ENCODE measurements at places on chromosomes 16 and 17.

- no peak for DNase-seq
These were observed 3.9 kb downstream of the IGFBP4 start for GRCh38 chr17:40447148-40447644.

DNA sequence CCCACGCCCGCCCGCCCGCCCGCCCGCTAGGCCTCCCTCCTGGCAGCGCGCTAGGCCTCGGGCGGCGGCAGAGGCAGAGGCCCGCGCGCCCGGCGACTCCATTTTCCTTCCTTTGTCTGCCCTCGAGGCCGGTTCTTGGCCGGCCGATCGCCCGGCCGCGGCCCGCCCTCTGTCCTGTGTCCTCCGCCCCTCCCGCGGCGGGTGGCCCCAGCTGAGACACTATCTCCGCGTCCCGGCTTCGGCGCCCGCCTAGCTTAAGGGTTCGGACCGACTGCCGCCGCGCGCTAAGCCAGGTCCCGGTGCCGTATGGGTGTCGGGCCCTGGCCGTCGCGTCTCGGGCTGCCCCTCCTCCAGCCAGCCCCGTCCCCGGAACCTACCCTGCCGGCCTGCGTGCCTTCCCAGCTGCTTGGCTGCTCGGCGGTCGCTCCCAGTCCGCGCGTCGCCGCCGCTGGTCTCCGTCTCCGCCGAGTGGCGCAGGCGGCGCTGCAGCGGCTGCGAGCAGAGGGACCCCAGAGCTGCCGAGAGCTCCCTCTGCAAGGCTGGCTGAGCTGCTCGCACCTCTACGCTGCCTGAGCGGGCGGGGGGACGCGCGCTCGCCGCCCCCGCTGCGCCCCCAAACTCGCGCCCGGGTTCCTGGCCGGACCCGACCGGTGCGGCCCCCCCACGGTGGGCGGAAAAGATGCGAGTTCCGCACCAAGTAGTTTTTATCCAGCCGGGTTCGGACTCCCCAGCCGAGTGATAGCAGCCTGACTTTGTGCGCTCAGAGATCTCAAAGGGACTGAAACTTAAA, 787 bp downstream of the CTCF start:
- DNase-seq, result peak; percentile 79

- DNase-seq, result no peak
These were observed 52.5 kb upstream of the ALDH3A1 start for GRCh38 chr17:19800571-19800970.

DNA sequence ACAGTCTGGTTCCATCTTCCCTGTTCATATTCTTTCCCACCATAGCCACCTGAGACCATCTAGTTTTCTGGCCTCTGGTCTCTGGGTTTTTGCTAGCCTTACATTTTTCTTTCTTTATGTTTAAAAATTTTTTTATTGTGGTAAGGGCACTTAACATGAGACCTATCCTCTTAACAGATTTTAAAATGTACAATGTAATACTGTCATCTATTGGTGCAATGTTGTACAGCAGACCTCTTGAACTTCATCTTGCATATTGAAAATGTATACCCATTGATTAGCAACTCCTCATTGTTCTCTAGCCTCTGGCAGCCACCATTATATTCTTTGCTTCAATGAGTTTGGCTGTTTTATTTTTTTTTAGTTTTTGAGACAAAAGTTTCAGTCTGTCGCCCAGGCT, 39.2 kb downstream of the ITGAM start:
- no peak for DNase-seq

- DNase-seq, result no peak
These were observed 43.5 kb downstream of the SCPEP1 start for GRCh38 chr17:57021226-57021940.

- no peak for DNase-seq
These were observed 13.3 kb upstream of the MARCHF10 start for GRCh38 chr17:62821189-62822079.

DNA sequence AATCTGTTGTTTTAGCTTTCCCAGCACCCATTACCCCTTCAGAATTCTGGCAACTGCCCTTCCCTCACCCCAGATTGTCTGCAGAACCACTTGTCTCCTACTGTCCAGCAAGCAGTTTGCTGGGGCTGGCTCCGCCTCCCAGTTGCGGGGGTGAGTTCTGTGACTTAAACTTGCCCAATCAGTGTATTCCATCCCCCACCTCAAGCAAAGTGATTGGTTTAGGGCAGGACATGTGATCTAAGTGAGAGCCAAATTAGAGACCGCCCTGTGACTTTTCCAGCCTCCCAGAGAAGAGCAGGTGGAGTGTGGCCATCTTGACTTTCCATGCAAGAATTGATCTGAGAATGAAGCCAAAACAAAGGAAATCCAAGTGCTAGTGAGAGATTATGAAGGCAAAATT, 22.7 kb upstream of the SRCIN1 start:
- no peak for DNase-seq

DNA sequence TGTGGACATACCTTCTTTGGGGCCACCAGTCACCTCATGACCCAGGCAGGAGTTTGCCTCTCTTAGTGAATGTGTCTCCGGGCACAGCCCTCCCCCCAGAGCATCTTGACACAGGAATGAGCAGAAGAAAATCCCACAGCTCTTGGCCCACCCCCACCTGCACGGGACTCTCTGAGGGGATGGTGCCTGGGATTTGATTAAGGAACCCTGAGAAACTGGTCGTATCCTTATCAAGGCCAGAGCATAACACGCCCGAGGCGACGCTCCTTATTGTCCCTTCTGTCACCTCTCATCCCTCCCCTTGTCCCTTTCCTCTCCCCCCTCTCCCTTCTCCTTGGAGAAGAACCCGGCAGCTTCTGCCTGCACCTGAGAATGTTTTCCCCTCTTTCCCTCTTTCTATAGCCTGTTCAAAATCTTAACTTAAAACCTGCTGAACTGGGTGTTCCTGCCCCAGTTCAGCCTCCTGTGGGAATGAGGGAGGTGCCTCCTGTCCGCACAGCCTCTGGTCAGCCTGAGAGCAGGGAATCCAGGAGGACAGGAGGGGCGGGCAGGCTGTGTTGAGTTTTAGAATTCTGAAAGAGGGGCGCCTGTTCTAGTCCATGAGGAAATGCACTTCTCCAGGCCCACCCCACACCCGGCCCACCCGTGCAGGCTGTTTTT, 140.7 kb upstream of the PLCG2 start:
- no peak for DNase-seq

DNA sequence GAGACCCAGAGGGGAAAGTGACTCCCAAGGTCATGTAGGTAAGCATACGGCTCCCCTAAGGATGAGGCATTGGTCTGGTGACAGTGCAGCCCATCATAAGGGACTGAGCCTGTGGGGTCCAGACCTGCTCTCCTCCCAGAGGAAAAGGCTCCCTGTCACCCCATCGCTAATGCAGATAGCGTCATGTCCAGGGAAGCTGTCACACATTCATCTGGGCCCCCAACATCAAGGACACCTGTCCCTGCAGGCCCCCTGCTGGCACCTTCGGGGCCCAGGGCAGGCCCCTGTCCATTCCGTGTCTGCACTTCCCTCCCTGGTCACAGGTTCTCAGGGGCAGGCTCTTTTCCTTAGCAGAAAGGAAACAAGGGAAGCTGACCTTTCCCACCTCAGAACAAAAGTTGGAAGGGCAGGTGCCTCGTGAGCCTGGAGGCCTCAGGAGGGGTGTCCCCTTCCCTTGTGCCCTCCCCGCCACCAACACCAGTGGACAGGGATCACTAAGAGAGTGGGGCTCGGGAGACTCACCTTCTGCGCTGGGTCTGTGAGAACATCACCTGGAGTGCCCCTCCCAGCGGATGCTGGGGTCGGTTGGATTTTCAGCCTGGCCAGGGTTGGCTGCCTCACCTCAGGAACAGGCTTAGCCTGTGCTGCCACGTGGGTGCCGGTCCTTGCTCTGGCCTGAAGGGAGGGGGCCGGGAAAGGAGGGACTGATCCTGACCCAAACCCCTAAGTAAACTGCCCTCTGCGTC, 17.3 kb upstream of the LASP1NB start:
- DNase-seq, result no peak

- no peak for DNase-seq
These were observed 19.6 kb downstream of the SNN start for GRCh38 chr16:11687601-11688519.

DNA sequence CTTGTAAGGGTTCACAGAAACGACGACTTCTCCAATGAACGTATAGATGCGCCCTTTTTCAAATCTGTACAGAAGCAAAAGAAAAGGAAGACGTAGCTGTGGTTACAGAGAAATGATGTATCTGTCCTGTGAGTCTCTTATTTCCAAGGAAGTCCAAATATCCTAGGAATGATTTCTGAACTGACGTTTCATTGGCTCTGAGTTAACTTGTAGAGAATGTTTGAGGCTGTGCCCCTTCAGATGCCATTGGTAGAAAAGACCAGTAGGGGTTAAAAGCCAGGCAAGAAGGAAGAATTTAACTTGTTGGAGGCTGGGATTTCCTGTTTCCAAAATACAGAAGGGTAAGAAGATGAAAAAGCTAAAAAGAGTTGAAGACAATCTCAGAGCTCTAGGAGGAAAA, 96.2 kb downstream of the MYO1D start:
- no peak for DNase-seq

- DNase-seq, result no peak
These were observed 43.4 kb downstream of the FBXL20 start for GRCh38 chr17:39357986-39358385.

DNA sequence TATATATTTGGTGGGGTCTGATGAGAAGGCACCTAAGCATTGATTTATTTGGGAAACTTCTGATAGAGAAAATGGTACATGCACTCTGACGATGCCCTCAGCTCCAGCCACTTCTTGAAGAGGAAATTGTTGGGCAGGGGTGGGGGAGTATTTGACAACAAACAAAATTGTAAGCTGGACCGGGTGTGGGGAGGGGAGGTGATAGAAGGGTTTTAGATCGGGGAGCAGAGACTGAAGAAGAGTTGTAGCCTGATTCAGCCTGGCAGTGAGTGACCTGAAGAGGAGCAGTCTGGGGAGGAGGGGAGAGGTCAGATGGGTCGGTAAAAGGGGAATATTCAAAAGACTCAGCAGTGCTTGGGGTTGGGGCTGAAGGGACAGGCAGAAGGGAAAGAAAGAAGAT, 2284.7 kb downstream of the TP53TG3F start:
- DNase-seq, result no peak

DNA sequence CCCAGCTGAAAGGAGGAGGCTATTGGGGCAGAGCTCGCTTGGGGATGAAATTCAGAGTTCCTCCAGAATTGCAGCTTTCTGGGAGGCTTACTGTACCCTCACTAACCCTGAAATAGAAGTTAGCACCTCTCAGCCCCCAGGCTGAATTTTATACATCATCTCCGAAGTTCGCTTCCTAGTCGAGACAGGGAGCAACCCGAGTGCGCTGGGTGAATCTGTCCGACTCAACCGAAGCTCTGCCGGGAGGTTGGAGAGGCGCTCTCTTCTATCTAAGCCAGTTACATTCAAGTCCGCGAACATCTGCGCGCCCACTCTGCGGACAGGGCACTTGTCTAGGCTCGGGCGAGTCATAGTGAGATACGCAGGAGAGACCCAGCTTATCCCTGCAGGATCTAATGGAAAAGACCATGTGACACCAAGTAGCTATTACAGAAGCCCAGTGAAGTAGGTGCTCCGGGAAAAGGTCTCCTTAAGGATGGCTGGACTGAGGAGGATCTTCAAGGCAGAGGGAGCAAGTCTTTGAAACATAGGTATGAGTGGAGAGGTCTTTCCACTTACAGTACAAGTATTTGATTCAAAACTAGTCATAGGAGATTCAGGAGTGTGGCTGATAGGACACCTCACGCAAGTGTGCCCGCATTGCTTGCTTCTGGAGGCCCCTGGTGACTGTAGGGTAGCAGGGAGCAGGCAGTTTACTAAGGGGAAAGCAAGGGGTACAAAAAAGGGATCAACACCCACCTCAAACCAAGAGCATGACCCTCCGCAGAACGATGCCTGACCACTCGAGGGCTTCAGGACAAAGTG, 646 bp upstream of the HES7 start:
- no peak for DNase-seq

GRCh38 chr16:74691093-74691855, 9.4 kb downstream of the MLKL start:
- DNase-seq, result no peak

- peak; percentile 46 for DNase-seq
These were observed 196.1 kb downstream of the GSG1L start for GRCh38 chr16:27867122-27868110.

DNA sequence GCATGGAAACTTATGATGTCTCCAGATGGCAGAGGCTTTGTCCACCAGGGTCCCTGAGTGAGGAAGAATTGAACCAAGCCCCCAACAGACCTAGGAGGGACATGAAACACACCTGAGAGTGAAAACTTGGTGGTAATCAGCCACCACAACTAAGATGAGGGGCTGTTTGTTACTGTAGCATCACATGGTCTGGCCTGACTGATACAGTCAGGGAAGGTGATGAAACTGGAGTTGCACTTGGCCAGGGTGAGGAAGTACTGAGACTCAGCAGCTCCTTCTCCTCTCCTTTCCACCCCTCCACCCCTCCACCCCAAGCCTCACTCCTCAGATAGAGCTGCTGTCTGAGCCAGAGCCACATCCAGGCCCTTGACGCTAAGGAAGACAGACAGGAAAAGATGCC, 37.2 kb downstream of the C16orf82 start:
- DNase-seq, result no peak

- no peak for DNase-seq
These were observed 13.5 kb downstream of the CUEDC1 start for GRCh38 chr17:57941384-57942370.

DNA sequence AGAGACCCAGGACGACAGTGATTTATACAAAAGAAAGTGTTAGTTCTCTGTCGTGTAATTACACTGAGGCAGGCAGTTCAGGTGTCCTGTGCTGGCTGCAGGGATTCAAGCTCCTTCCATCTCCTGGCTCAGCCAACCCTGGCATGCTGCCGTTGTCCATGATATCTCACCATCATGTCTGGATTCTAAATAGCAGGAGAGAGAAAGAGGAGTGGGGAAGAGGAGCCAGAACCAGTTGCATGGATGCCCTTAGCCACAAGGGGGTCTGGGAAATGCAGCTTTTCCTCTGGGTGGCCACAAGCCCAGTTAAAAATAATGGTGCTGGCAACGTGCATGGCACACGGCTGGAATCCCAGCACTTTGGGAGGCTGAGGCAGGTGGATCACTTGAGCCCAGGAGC, 9.7 kb downstream of the C16orf54 start:
- DNase-seq, result no peak

- DNase-seq, result no peak
These were observed 1.5 kb downstream of the SNX29 start for GRCh38 chr16:11978080-11978479.

GRCh38 chr16:85261657-85262557, 149.6 kb upstream of the CIBAR2 start:
- DNase-seq, result no peak

DNA sequence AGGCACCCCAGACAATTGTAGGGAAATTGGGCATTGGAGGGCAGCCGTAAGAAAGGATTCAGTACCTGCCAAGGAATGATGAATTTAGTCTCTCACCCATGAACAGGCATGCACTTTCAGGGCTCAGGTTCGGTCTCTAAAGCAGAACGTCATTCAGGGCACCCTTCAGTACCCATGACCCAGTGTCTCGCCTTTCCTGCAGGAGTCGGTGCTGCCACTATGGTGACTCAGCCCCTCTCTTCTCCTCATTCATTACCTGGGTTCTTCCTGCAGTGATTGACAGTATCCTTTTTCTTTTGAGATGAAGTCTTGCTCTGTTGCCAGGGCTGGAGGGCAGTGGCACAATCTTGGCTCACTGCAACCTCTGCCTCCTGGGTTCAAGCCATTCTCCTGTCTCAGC, 8.4 kb downstream of the SOST start:
- no peak for DNase-seq

GRCh38 chr17:81556175-81556691, 4.1 kb upstream of the FAAP100 start:
- DNase-seq, result no peak

Data from caudate nucleus (tissue), 63 donors.